ENCODE measurements at places on chromosomes 3 and 15. TPM values are rescaled to one million over a fixed set of nuclear protein-coding genes. Genes with fewer than 3 reads are reported as not detected.

- no peak for DNase-seq
These were observed 89.0 kb downstream of the CHSY1 start for GRCh38 chr15:101162701-101163483.

DNA sequence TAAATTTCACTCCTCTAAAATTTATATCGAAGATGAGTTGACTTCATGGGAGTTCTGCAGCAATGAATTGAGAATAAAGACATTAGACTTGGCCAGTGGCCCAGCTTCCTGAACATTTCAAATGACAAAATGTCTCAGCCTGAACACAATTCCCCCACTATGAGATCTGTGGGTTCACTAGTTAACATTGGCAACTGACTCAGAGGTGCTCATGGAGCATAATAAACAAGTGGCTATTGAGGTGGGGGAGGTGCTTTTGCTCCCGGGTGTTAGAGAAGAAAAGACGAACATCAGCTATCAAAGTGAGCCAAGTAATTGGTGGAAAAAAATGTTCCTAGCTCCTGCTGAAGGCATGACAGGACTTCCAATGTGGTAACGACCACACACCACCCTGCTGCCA is 6.3 kb downstream of the ATP13A4 start:
- no peak for DNase-seq

DNA sequence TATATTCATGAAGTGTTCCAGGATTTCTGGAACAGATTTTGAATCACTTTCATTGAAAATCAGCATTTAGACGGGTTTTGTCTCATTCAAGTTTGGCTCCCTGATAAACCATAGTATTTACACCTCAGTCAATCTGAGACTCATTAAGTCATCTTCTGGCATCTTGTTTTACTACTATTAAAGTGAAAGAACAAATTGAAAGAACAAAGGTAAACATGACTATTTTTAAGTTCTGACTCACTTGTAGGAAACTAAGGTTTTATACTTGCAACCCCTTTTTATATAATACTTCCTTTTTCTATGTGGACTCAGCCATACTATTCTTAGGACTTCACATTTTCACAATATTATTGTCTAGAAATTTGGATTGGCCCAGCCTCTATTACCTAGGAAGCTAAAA is 854.4 kb downstream of the SQOR start:
- no peak for DNase-seq

The SLC9C1 gene
- 0.13 TPM for total RNA-seq

DNA sequence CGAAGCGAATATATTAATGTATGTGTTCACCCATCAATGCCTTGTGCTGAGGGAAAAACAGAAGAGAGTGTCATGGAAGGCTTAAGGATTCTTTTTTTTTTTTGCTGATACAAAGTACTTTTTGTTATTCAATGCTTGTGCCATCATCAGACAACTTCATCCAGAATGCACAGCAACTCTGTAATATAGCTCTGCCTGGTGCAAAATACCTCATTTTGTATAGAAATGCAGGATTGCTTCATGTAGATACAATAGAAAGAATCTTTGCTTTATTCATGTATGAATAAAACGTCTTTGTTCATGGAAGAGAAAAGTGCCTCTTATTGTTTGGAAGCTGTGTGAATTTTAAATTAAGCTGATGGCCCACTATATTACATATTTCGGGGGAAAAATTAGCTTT is 62.9 kb downstream of the SH3GL3 start:
- no peak for DNase-seq

Data from colonic mucosa (tissue), 4 donors.